ENCODE measurements at places on chromosomes 4 and X.
A peak's percentile ranks its signal among the peaks of the same experiment; 100 is the strongest.

DNA sequence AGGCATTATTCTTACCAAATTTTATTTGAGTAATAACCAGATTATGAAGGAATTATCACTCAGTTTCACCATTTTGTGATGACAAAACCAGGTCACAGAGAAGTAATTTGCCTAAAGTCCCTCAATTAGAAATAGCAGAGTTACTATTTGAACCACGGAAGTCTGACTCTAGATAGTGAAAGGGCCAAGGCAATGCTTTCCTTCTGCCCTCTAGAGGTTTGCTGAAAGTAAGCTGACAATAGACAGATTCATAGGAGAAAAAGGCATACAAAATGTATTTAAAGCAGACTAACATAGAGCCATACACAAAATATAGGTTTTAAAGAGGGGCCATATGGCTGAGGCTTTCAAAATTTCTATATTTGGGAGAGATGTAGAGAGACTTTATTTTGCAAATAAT is 43.1 kb downstream of the CXXC4 start:
- DNase-seq = no peak

- DNase-seq = peak; percentile 93
These were observed 45.7 kb downstream of the PRPS1 start for GRCh38 chrX:107673933-107674479.

- DNase-seq = no peak
These were observed 335.1 kb downstream of the ANK2 start for GRCh38 chr4:113384600-113384999.

DNA sequence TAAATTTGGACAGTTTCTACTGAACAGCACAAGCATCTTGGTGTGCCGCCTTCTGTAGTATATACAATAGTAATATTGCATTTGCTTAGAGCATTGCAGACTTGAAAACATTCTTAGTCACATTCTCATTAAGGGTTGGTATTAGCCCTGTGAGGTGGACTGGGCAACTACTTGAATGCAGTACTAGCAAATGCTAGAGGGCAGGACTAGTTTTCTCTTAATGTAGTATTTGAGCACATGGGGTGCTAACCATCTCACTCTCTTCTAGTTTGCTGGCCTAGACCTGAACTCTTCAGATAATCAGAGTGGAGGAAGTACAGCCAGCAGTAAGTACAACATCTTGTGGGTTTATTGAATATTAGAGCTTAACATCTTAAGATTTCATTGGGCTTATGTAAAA is 3.2 kb downstream of the DDX3X start:
- DNase-seq = no peak

- DNase-seq = no peak
These were observed 68.5 kb downstream of the BMPR1B start for GRCh38 chr4:94826206-94826605.

GRCh38 chr4:181810711-181811110 is 432.5 kb upstream of the TENM3 start:
- no peak for DNase-seq

DNA sequence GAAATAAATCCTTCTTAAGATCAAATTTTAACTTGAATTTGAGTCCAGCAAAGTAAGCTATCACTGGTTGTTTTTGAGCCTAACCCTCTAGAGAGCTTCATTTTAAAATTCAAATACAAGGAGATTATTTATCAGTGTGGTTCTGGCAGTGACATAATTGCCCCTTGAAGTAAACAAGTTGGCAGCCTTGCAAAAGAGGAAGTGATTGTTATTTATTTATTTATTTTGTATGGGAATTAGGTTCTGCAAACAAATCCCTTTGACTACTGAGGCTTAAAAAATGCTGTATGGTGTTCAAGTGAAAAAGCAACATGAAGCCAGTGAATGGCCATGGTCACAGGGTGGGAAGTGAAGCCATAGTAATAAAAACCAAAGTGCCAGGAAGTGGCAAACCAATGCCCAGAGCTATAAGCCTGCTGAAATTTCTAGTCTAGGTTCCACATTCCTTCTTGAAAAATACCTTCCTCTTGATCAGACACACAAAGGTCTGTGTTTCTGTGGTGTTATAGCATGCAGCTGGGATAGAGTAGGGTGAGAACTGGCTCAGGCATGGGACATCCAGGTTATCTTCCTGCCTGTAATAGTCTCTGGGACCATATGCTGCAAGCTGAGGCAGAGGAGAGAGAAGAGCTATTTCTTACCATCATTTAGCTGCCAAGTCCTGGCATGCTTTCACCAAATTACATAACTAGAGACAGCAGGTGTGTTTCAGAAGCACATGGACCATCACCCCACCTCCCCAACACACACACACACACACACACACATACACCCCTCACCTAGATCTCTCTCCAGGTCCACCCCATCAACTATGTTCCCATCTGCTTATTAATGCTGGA is 47.1 kb upstream of the TSPAN7 start:
- DNase-seq = no peak

DNA sequence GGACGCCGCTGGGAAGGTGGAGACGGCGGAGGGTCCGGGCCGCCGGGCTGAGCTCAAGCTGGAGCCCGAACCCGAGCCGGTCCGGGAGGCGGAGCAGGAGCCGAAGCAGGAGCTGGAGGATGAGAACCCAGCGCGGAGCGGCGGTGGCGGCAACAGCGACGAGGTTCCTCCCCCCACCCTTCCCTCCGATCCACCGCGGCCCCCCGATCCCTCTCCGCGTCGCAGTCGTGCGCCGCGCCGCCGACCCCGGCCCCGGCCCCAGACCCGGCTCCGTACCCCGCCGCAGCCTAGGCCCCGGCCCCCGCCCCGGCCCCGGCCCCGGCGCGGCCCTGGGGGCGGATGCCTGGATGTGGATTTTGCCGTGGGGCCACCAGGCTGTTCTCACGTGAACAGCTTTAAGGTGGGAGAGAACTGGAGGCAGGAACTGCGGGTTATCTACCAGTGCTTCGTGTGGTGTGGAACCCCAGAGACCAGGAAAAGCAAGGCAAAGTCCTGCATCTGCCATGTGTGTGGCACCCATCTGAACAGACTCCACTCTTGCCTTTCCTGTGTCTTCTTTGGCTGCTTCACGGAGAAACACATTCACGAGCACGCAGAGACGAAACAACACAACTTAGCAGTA is 483 bp downstream of the USP27X start:
- no peak for DNase-seq

GRCh38 chrX:13144927-13145655 is 100.7 kb upstream of the FAM9C start:
- no peak for DNase-seq

- peak; percentile 52 for DNase-seq
These were observed 6.4 kb upstream of the FGG start for GRCh38 chr4:154618708-154619315.

DNA sequence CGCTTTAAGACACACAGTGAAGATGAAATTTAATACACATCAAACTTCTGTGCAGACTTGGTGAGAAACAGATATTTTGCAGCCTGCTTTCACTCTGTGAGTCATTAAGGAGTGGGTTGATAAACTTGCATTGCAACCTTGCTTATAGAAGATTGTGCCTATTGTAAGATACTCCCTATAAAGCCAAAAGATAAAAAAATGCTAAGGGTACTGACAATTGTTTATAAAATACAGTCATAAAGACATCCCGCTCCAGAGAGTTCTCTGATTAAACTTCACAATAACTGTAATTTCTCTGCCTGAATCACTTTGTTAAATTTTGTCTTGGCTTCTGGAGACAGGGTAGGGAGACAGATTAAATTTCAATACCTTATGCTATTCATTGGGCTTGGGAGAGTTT is 49.1 kb downstream of the GALNT7 start:
- DNase-seq = no peak

DNA sequence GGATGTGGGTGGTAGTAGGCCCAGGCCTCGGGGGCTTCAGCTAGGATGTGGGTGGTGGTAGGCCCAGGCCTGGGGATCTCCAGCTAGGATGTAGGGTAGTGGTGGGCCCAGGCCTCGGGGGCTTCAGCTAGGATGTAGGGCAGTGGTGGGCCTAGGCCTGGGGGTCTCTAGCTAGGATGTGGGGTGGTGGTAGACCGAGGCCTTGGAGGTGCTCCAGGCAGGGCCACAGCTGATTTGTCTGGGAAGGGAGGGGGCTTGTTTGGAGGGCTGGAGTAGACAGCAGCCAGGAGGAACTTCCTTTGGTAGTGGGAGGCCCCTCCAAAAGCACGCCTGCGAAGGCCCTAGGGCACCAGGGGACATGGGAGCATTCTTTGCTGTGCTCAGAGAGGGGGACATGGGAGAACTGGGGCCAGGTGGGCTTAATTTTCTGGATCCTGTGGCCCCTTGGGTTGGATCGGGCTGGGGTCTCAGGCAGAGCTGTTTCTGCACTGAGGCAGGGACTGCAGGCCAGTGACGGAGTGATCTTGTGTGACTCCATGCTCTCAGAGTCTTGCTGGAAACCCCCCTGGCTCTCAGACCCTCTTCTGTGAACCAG is 3.3 kb upstream of the SPON2 start:
- no peak for DNase-seq

DNA sequence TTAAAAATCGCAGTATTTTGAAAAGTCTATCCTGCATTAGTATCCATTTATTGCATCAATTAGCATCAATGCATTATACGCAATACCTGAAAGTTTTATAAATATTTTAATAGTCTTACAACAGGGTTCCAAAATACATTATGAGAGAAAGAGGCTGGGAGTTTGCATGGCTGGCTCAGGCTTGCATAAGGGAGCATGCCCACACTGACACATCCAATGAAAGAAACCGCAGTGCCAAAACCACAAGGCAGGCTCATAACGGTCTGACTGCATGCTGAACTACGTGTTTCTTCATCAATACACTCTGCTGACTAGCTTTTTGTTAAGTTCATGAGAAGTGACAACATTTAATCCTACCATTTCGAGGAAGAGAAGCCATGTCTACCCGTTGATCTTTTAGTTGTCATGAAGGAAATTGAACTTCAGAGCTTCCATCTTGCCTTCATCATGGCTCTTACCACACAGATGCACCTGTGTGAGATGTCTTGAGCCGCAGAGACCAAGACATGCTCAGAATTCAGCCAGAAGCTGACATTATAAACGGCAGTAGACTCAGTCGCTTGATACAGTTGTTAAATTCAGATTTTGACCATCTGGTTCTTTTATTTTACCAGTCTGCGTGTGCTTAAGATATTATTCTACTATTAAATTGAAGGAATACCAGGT is 168.8 kb upstream of the FRG1 start:
- DNase-seq = no peak

GRCh38 chr4:6953751-6954380 is 44.2 kb downstream of the TBC1D14 start:
- no peak for DNase-seq

GRCh38 chr4:76708971-76709771 is 188.8 kb downstream of the SOWAHB start:
- DNase-seq = no peak

GRCh38 chr4:186159613-186160012 is 31.8 kb upstream of the CYP4V2 start:
- no peak for DNase-seq

GRCh38 chr4:11698846-11699590 is 270.3 kb upstream of the HS3ST1 start:
- DNase-seq = no peak

- peak; percentile 23 for DNase-seq
These were observed 248.1 kb downstream of the EVC2 start for GRCh38 chr4:5460106-5460801.

DNA sequence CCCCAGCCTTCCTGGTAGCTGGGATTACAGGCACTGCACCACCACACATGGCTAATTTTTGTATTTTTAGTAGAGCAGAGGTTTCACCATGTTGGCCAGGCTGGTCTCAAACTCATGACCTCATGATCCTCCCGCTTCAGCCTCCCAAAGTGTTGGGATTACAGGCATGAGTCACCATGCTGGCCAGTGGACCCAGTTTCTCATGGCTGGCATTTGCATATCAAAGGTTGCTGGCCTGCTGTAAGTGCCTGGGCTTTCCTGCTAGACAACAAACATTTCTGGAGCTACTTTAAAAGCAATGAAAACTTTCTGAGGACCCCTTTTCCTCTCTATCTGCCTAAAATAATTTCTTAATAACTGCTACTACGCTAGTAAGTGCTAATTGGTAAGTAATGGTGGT is 228.2 kb downstream of the PCDH10 start:
- no peak for DNase-seq

DNA sequence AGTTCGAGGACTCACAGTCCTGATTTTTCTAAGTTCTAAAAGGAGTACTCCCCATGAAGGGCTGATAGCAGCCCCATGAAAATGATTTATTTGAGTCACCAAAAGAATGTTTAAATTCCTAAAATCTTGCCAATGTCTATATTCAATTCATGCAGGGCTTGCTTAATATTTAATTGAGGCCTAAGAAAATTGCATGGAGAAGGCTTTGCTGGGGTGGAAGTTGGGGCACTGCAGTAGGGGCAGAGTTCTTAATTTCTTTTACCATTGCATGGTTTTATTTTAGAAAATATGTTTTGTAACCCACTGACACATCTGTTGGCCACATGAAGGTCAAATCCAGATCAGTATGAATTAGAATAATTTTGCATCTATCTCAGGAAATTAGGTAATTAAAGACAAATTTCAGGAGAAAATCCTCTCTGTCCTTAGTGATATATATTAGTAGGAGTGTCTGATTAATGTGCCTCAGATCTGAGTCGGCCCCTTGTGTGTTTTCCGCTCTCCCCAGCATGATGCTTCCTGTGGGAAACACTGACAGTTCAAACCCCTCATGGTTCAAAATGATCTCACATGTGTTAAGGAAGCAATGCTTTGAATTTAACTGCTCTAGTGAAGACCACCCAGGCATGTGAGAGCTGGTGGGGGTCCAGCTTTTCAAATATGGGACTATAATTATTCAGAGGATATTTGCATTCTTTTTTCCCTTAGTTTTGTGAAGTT is 54.0 kb upstream of the EGFL6 start:
- no peak for DNase-seq

- DNase-seq = no peak
These were observed 136.2 kb upstream of the RPL34 start for GRCh38 chr4:108484187-108484586.

GRCh38 chr4:575281-576141 is 584 bp downstream of the TMEM271 start:
- no peak for DNase-seq

GRCh38 chr4:97498875-97499274 is 644.4 kb downstream of the STPG2 start:
- no peak for DNase-seq

DNA sequence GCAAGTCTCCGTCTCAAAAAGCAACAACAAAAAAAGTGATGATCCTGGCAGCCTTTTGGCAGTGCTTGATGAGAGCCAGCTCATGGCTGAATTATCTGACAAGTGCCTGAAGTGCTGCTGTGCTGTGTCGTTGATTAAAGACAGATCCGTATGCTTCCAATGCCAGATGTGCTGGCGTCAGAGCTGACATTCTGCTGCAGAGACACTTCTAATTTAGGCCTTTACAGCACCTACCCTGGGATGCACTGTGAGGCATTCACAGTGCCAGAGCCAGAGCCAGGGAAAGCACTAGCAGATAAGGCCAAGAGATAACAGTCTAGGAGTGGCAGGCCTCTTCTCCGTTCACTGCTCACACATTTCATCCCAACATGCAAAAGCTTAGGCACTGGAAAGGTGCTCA is 995.5 kb downstream of the RAB28 start:
- DNase-seq = no peak

GRCh38 chrX:154603438-154604430 is 15.3 kb downstream of the CTAG1B start:
- no peak for DNase-seq

GRCh38 chr4:83850435-83850834 is 314.5 kb downstream of the GPAT3 start:
- no peak for DNase-seq
